ENCODE measurements at places on chromosomes 12 and 14. TPM values are rescaled to one million over a fixed set of nuclear protein-coding genes. Genes with fewer than 3 reads are reported as not detected.

MAP1LC3B2 gene
- not detected for total RNA-seq

GRCh38 chr12:4417455-4417854 is 28.2 kb downstream of the FGF6 start:
- H3K4me3 ChIP-seq, result no peak overlapping the region
- H3K36me3 ChIP-seq, result no peaks in the 10 kb centered on the region
- H3K4me1 ChIP-seq, result no peaks in the 10 kb centered on the region
- DNase-seq, result no peak

DNA sequence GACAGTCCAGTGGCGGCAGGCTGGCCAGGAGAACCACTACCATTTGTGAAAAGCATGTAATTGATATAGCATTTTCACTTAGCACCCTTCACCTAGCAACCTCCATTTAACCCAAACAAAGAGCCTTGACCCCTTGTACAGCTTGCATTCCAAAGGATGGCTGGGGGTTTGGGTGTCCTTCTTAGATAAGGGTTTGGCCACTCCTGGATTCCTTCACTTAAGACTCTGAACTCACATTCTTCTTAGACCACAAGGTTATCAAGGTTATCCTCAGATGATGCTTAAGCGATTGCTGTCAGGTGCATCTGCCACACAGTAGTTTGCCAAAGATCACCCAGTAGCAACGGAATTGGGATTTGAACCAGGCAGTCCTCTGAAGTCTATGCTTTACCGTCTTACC is 102.8 kb downstream of the ZNF664 start:
- H3K4me1 ChIP-seq, result no peaks in the 10 kb centered on the region
- H3K27ac ChIP-seq, result no peak overlapping the region
- no peaks in the 10 kb centered on the region for H3K27me3 ChIP-seq
- H3K4me3 ChIP-seq, result no peak overlapping the region
- DNase-seq, result no peak

- H3K27ac ChIP-seq, result no peak overlapping the region
- H3K27me3 ChIP-seq, result no peaks in the 10 kb centered on the region
- H3K36me3 ChIP-seq, result no peaks in the 10 kb centered on the region
- no peak for DNase-seq
- no peaks in the 10 kb centered on the region for H3K4me1 ChIP-seq
- H3K4me3 ChIP-seq, result no peak overlapping the region
These were observed 35.8 kb downstream of the GRIN2B start for GRCh38 chr12:13945641-13946040.

- H3K27me3 ChIP-seq, result no peaks in the 10 kb centered on the region
- no peaks in the 10 kb centered on the region for H3K36me3 ChIP-seq
- no peak for DNase-seq
- no peak within 1 kb of the TSS for H3K4me3 ChIP-seq
- H3K4me1 ChIP-seq, result no peaks in the 10 kb centered on the region
- H3K27ac ChIP-seq, result no peak within 1 kb of the TSS
These were observed at the start of gene OLR1 for GRCh38 chr12:10171973-10172728. OLR1 (minus strand) TSS chr12:10172132; CDS start chr12:10172077, 55 bp downstream.

DNA sequence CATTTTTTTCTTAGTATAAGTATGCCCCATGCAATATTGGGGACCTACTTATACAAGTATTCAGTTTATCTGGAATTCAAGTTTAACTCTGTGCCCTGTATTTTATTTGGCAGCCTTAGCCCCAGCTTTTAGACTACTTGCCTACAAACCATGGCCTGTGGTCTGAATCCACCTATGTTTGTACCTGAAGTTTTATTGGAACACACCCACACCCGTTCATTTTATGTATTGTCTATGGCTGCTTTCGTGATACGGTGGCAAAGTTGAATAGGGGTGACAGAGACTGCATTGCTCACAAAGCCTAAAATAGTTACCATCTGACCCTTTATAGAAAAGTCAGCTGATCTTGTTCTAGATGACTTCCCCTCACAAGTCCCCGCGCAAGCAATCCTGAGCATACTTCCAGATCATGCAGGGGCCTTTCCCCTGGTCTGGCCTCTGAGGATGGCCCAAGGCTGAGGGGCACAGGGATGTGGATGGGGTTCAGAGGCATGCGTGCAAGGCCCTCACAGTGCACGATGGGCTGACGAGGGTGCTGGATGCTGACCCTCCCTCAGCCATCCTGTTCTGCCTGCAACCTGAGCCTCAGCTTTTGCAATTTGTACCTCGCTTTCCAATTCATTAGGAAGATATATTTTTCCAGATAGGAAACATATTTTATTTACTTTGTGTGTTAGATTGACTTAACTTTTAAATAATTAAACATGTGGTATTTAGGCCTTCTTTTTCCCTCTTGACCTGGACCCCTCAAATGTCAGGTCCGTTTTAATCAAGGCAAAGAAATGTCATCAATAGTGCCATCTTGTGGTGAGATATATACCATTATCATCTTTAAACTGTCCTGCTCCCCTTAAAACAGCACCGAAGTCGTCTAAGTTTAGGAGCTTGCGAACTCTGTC is 527.3 kb upstream of the CCDC196 start:
- H3K4me1 ChIP-seq, result no peaks in the 10 kb centered on the region
- H3K4me3 ChIP-seq, result no peak overlapping the region
- no peak overlapping the region for H3K27ac ChIP-seq
- no peaks in the 10 kb centered on the region for H3K27me3 ChIP-seq
- H3K36me3 ChIP-seq, result no peaks in the 10 kb centered on the region

- no peak overlapping the region for H3K4me3 ChIP-seq
- no peak for DNase-seq
- H3K27ac ChIP-seq, result no peak overlapping the region
These were observed 29.4 kb downstream of the PLEKHG7 start for GRCh38 chr12:92732216-92732615.

- no peaks in the 10 kb centered on the region for H3K36me3 ChIP-seq
- H3K4me3 ChIP-seq, result no peak overlapping the region
- DNase-seq, result no peak
- H3K4me1 ChIP-seq, result no peaks in the 10 kb centered on the region
- H3K27ac ChIP-seq, result no peak overlapping the region
These were observed 31.4 kb downstream of the TPH2 start for GRCh38 chr12:71970031-71970430.

ANKRD52 gene
- 36.3 TPM for total RNA-seq

DNA sequence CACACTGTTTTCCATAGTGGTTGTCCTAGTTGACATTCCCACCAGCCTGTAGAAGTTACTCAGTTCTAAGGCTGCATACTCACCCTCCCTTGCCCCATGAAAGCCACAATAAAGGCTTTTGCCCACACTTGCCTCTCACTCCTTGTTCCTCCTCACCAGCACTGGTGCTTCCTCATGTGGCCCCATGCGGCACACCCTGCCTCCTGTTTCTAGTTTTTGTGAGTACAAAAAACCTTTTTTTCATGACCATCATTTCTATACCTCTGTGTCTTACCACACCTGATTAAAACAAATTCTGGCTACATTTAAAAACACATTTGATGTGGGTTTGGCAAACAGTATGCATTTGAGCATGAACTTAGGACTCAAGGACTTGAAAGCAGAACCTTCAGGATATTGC is 40.7 kb upstream of the RIN3 start:
- H3K4me3 ChIP-seq, result no peak overlapping the region
- H3K4me1 ChIP-seq, result peaks cover 4% of the 10 kb centered on the region
- H3K27me3 ChIP-seq, result no peaks in the 10 kb centered on the region
- no peak for DNase-seq
- H3K36me3 ChIP-seq, result no peaks in the 10 kb centered on the region

- no peak overlapping the region for H3K4me3 ChIP-seq
- no peaks in the 10 kb centered on the region for H3K27me3 ChIP-seq
- DNase-seq, result no peak
- no peak overlapping the region for H3K27ac ChIP-seq
- H3K36me3 ChIP-seq, result no peaks in the 10 kb centered on the region
These were observed 44.9 kb downstream of the CHST11 start for GRCh38 chr12:104501660-104502059.

SRRM4 gene
- total RNA-seq, result 0.21 TPM

DNA sequence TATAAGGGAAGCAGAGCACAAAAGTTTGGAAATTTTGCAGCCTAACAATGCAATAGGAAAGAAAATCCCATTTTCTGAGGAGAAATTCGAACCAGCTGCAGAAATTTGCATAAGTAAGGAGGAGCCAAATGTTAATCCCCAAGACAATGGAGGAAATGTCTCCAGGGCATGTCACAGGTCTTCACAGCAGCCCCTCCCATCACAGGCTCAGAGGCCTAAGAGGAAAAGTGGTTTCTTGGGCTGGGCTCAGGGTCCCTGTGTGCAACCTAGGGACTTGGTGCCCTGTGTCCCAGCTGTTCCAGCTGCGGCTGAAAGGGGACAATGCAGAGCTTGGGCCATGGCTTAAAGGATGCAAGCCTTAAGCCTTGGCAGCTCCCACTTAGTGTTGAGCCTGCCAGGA is 190.0 kb downstream of the MDGA2 start:
- H3K4me1 ChIP-seq, result no peaks in the 10 kb centered on the region
- no peak overlapping the region for H3K4me3 ChIP-seq
- no peaks in the 10 kb centered on the region for H3K36me3 ChIP-seq
- no peaks in the 10 kb centered on the region for H3K27me3 ChIP-seq

SMOC1 gene
- total RNA-seq, result 29.8 TPM

DNA sequence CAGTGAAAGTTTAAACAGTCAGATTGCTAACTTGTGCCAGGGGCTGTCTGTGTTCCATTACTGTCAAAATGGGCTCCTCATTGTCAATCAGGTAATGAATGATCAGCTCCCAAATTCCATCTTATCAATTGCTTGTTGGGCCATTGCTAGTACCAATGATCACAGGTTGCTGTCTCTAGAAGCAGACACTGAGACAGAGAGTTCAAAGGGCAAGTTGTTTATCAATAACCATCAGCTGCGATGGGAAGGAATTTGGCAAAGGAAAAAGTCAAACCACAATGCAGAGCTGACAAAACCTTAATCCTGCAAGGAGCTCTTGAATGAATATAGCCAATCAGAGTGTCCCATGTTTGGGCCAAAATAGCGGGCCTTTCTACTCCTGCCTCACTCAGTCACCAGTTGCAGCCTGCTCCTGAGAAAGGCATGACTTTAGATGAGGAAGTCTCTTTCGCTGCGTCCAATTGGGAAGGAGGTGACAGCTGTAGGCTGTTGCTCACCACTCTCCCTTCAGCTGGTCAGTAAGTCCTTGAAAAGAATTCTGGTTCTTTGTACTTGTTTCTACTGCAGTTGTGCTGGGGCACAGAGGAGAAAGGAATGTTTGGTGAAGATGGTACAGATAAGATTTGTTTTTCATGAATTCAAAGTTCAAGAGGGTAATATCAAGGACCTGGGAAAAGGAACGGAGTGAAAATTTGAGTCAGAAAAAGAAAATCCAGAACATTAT is 179.2 kb upstream of the PDE3A start:
- no peak overlapping the region for H3K27ac ChIP-seq
- no peaks in the 10 kb centered on the region for H3K27me3 ChIP-seq
- no peak overlapping the region for H3K4me3 ChIP-seq
- H3K36me3 ChIP-seq, result no peaks in the 10 kb centered on the region
- peaks cover 9% of the 10 kb centered on the region for H3K4me1 ChIP-seq
- DNase-seq, result no peak

RNF10 gene
- 165 TPM for total RNA-seq

Measured in thoracic aorta (tissue), 2 donors.